ENCODE measurements at places on chromosomes 11 and 22.

GRCh38 chr11:67434395-67434881 is 3.0 kb downstream of the PTPRCAP start:
- DNase-seq = no peak

DNA sequence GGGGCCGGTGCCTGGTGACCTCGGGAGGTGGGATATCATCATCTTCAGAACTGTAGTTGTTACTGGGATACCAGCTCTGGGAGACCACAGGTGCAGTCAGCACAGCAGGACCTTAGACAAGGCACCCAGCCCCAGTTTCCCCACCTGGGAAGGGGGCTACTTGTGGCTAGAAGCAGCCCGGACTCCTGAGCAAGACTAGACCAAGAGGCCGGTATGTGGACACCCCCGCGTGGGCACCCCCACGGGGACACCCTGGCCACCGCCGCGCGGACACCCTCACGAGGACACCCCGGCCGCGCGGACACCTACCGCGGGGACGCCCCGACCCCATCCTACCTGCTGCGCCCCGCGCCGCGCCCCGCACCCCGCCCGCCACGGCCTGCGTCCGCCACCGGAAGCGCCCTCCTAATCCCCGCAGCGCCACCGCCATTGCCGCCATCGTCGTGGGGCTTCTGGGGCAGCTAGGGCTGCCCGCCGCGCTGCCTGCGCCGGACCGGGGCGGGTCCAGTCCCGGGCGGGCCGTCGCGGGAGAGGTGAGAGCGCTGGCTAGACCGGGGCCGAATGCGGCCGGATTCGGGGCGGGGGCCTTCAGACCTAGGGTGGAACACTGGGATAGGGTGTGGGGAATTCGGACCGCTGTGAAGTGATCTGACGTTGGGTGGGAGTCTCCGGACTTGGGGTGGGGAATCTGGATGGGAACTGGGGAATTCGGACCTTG is at the start of the genes COMT and TXNRD2:
Gene COMT, plus strand, starts transcription at position 408 of the 718 bp plus-strand sequence. CDS start 20,755 bp downstream, outside the sequence.
Gene TXNRD2, minus strand, starts transcription at position 454 of the 718 bp plus-strand sequence. Its CDS starts 15 bp downstream, at position 439.
- no peak for DNase-seq

DNA sequence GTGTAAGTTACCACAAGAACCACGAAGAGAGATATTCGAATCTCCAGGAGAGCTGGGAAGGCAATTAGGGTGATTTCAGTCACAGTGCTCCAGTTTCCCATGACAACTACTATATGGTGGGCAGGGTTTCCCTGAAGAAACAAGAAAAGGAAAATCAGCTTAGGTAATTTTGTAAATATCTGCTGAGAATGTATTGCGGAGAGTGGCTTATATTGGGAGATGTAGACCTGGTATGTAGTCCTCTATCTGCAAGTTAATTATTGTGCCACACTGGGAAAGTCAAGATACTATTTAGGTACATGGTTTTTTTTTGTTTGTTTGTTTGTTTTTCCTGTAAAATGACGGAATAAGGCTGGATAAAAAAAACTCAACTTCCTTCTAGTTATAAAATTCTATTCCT is at the start of gene OR6M1:
Gene OR6M1, minus strand, starts transcription at position 101 of the 400 bp plus-strand sequence. Its CDS starts 0 bp downstream, at position 101.
- DNase-seq = no peak

GRCh38 chr11:110988671-110989070 is 256.9 kb upstream of the POU2AF2 start:
- no peak for DNase-seq

DNA sequence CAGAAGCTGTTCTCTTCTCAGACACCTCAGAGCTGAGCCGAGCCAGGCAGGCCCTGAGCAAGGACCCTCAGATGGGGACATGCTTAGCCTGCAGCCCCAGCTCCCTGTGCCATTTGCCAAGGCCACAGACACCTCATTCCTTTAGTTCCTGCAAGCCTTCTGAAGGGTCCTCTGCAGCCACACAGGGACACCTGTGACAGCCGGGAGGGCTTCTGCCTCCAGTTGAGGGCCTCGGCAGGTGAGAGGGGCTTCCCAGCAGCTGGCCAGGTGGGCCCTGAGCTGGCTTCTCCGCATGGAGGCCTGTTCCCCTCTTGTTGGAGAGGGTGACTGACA is 18.2 kb downstream of the INCENP start:
- DNase-seq = no peak

- no peak for DNase-seq
Observed at GRCh38 chr11:59943997-59944714, 5.9 kb downstream of the OOSP1 start.

DNA sequence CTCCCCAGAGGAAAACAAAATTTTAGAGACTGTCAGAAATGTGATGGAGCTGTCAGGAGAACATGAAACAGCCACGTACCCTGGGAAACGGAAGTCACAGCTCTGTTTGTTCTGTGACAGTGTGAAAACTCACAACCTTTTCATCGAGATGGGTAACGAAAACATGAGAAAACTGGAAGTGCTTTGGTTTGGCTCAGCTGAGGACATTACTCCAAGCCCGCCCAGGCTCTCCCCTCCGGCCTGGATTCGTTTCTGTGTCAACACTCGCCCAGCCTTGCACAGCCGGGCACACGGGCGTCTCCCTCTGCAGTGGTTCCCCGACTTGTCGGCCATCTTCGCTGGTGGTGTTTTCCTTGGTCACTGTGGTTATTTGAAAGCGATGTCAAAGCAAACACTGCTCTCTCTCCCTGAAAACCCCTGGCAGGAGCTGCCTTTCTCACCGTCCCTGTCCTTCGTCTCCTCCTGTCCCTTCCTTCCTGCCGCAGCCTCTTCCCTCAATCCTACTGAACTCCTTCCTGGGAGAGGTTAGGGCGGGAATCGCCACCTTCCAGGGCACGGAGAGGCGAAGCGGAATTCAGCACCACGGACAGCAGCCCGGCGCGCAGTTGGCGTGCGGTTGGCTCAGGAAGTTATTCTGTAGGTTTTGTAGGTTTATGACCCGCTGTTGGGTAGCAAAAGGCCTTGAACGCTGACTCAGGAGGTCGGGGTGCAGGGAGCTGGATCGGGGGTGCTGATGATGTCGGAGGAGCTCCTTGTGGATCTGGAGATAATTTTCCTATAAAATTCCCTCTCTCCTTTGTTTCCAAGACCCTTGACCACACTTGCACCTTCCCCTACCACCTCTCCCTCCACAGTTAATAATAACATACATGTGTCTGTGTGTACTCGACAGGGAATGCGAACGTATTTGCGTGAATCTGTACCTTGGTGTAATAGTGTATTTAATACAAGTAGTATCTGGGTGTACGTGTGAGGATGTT is 13.1 kb upstream of the RPS19BP1 start:
- DNase-seq = no peak

GRCh38 chr11:78921509-78921908 is 346.8 kb upstream of the NARS2 start:
- no peak for DNase-seq

- DNase-seq = no peak
Observed at GRCh38 chr11:18221274-18221876, 15.2 kb downstream of the SAA4 start.

- DNase-seq = no peak
Observed at GRCh38 chr11:1866776-1867175, 13.9 kb downstream of the LSP1 start.

- DNase-seq = no peak
Observed at GRCh38 chr11:72239313-72239848, 4.6 kb downstream of the PHOX2A start.

- DNase-seq = no peak
Observed at GRCh38 chr11:19433367-19433766, 192.6 kb upstream of the E2F8 start.

DNA sequence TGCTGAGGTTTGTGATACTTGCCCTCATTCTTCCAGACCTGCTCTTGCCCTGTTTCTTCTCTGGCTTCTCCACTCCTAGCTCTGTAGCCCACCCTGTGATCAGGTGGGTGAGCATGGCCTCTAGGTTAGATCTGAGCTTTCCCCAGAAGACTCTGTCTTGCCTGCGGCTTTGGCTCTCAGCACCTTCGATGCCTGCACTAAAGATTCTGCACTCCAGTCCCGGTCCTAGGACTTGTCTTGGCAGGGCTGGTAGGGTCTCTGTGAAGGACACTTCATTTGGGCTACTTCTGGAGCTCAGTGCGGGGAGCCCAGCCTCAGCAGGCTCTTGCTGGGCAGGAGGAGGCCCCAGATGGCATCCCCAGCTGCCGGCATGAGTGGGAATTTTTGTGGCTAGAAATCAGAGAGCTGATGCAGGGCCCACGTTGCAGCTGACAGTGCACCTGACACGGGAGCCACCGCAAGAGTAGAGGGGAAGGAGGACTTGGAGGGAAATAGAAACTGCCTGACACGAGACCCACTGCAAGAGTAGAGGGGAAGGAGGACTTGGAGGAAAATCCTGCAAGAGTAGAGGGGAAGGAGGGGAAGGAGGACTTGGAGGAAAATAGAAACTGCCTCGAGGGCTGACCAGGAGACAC is 226.9 kb upstream of the B3GAT1 start:
- DNase-seq = no peak

DNA sequence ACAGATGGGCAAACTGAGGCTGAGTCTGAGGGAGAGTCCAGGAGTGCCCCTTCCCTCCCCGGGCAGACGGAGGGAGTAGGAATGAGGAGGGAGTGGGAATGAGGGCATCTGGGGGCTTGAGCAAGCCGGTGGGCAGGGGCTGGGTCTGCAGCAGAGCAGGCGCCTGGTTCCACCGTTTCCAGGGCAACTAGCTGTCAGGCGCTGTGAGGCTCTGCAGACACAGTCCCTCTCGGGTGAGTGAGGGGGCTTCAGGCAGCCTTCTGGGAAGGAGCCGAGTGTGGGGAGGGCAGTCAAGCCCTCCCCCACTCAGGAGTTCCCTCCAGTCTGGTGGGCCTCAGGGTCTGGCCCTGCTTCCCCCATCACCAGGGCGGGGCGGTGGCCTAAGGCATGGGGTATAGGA is 19.0 kb downstream of the TMEM258 start:
- DNase-seq = no peak

DNA sequence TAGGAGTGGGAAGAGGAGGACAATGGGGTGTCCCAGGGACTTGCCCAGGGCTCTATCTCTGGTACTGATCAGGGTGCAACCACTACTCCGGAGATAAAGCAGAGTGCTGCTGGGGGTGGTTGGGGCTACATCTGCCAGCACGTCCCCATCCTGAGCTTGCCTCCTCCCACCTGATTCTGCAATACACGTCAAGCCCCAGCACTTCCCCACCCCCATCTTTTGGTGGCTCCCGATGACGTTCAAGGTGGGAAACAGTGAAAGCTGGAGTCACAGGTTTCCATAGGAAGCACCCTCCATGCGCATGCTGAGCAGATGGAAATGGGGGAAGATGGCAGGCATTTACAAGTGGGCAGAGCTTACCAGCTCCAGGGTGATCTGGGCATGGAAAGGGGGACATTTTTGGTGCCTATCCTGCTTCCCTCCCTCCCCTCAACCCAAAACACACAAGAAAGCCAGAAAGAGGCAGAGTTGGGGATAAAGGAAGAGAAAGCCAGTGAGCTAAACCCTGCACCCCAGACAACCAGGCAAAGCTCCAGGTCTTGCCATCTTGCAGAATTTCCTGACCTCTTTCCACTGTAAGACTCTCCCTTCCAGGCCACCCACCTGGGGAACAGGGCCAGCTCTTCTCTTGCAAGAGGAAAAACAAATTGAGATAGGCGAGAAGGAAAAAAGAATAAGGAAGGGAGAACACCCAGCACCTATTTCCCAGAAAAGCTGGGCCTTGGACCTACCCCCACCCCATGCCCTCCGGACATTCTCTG is 15.8 kb downstream of the SYT7 start:
- DNase-seq = no peak

DNA sequence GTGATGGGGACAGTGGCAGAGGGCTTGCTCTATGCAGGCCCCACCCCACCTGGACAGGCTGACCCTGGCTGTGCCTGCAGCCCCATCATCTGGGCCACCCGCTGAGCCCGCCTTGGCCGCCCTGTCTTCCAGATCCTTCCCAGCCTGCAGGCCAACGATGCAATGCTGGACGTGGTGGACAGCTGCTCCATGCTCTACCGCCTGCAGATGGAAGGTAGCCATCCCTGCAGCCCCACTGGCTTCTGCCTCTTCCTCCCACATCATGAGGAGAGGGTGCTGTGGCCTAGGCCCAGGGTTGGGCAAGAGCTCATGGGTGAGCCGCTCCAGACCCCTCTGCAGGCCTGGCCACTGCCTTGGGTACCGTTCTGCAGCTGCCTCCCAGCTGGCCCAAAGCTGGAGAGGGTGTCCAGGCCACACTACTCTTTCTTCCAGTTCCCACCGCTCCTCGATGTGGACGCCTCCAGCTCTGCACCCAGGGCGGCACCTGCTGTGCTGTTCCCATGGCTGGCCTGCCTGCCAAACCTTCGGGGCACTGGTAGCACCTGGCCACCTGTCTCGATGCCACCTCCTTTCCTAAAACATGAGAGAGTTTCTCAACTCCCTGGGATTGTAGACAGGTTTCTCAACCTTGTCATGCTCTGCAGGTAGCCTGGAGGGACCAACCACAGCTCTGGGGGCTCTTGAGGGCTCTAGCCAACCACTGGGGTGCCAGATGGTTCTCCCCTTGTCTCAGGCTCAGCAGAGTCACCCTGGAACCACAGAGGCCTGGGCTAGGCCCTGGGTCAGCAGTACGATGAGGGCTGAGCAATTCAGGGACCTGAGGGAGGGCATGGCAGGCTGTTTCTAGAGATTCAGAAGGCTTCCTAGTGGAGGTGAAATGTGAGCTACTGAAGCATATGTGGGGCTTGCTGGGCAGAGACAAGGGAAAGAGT is 9.5 kb upstream of the GTSE1 start:
- no peak for DNase-seq

Data from cortex of kidney (tissue), 1 donor.